ENCODE measurements at places on chromosomes 1 and 21.

- DNase-seq: no peak
Observed at GRCh38 chr1:236377832-236378535, 16.1 kb upstream of the EDARADD start.

- DNase-seq: no peak
Observed at GRCh38 chr1:29592731-29593130, 356.4 kb downstream of the PTPRU start.

DNA sequence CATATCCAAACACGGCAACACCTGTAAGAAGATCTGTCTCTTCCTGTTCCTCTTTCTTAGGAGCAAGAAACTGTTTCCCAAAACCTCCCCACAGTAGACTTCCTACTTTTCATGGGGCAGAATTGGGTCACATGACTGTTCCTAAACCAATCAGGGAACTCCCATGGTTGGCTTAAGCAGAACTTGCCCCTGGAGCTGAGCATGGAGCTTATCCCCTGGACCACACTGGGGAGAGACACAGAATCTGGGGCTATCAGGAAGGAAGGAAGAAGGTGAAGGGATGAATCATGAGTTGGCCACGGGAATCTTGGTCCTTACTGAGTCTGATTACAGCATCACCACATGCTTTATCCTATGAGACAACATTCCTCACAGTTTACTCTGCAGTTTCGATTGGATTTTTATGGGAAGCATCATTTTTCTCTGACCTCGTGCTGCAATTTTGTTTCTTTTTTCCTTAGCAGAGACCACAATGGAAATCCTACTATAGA lies 81.8 kb downstream of the CDC7 start:
- no peak for DNase-seq

GRCh38 chr1:3903141-3904005 lies 3.3 kb upstream of the C1orf174 start:
- no peak for DNase-seq

- DNase-seq: no peak
Observed at GRCh38 chr1:86926883-86927282, 12.4 kb downstream of the HS2ST1 start.

DNA sequence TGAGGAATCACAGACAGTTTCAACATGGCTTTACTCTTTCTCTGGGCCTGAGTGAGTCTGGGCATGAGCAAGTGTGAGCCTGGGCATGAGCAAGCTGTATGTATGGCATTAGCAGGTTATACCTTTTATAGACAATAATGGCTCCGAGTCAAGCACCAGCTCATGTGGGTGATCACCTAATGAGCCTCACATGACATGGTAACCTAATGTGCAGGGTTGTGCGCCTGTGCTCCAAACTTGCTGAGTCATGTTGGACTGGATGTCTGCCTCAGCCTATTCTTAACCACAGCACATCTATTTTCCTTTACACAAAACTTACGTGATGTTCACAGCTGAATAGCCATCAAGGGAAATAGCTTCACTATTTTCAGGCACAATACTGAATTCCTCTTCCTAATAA lies 236.2 kb upstream of the NRIP1 start:
- DNase-seq: no peak

- DNase-seq: no peak
Observed at GRCh38 chr1:1348420-1349255, 580 bp downstream of the DVL1 start.

- DNase-seq: no peak
Observed at GRCh38 chr1:201781437-201781836, 47.5 kb upstream of the IPO9 start.

DNA sequence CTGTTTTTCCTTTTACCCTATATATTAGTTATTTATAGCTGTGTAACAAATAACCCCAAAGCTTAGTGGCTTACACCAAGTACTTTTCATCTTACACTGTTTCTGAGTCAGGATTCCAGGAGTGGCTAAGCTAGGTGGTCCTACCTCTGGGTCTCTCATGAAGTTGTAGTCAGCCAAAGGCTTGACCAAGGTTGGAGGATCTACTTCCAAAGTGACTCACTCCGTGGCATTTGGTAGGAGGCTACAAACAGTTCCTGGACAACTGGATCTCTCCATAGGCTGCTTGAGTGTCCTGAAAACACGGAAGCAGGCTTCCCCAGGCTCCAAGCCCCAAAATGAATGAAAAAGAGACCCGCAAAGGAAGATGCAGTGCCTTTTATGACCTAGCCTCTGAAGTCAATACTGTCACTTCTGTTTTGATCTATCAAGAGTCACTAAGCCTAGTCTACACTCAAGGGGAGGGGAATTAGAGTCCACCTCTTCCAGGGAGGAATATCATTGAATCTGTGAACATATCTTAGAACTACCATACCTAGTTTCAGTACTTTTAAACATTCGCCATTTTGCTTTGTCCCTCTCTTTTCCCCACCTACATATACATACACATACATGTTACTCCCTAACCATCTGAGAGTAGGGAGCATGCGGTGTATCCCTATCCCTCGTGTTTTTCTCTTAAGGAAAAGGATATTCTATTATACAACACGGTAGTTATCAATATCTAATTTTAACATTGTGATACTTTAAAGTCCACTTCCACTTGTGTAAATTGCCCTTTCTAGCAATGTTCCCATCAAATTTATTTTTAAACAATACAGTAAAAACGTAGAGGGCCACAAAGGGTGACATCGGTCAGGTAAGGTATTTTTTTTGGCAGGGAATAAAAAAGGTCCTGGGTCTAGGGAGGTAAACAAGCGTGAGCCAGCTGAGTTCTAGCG lies 67.2 kb downstream of the SLC35A3 start:
- no peak for DNase-seq

DNA sequence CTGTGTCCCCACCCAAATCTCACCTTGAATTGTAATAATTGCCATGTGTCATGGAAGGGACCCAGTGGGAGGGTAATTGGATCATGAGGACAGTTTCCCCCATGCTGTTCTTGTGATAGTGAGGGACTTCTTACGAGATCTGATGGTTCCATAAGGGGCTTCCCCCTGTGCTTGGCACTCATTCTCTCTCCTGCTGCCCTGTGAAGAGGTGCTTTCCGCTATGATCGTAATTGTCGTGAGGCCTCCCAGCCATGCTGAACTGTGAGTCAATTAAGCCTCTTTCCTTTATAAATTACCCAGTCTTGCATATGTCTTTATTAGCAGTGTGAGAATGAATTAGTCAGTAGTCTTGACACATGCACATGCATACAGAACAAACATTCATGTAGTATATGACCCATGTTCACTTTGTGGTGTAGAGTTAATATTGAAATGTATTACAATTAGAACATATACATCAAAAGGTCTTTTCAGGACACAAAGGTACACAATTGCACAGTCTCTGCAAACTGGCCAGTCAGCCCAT lies 16.9 kb upstream of the IFI16 start:
- no peak for DNase-seq

- no peak for DNase-seq
Observed at GRCh38 chr1:60895701-60896100, 186.7 kb upstream of the NFIA start.

- DNase-seq: no peak
Observed at GRCh38 chr1:43893006-43893405, 40.6 kb upstream of the ARTN start.

GRCh38 chr1:220680085-220680687 lies 10.0 kb upstream of the C1orf115 start:
- DNase-seq: no peak

DNA sequence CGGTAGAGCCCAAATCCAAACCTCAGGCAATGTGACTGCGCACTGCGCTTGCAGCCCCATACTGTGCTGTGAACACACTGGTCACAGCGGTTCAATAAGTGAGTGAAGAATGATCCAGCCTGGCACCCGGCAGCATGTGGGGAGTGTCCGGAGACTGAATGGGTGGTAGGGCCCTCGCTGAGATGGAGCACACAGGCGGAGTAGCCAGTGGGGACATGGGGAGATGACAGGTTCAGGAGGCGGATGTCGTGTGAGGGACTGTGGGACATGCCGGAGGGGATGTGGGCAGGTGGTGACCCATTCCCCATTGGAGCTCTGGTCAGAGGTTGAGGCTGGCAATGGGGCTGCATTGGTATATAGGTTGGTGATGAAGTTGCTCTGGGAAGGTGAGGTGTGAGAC lies 5.6 kb downstream of the SRARP start:
- DNase-seq: no peak

DNA sequence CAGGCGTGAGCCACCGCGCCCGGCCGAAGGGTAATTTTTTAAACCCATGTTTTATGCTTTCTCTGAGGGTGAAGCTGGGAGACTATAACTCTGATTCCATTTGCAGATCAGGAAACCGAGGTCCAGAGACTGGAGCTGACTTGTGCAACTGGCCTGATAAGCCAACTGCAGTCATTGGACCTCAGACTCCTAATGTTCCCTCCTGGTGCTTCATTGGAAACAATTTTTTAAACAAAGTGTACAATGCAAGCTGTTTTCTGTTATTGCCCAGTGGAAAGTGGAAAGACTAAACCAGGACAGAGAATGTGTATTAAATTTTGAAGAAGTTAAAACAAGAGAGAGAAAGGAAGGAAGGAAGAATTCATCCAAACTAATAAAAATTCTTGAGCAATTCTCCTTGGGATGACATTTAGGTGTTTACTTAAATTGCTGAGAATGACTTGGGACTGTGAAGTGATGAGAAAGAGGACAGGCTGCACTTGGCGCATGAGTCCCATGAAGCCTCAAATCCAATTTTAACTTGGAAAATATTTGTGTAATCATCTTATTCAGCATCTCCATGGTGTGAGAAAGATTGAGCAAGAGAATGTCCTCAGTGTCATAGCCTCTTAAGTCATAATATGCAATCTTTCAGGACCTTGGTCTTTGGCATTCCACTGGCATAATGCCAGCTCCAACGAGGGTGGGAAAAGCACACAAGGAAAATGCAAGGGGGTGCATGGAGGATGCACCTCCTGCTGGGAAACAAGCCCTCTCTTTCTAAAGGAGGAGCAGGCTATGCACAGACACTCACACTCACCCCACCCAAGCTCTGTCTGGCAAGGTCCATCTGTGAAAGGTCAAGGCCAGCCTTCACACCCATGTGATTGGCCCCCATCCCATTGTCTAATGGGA lies 342.0 kb downstream of the SIPA1L2 start:
- no peak for DNase-seq

DNA sequence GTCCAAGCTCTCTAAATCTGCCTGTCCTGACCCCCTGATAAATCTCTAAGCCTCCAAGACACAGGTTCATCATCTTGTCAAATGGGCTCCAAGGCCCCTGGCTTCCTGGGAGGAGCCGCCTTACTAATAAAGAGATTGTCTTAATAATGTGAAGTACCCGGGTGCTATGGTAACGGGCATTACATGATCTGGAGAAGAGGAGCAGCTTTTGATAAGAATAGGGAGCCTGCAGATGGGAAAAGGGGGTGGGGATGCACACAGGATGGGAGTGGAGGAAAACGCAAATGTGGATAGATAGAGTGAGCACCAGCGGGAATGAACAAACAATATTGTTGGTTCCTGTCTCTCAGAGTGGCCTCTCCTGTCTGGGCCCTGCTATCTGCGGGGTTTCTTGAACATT lies 11.9 kb upstream of the RXRG start:
- no peak for DNase-seq

- peak; percentile 86 for DNase-seq
Observed at GRCh38 chr1:26363549-26364448, 8.8 kb downstream of the ZNF683 start.

DNA sequence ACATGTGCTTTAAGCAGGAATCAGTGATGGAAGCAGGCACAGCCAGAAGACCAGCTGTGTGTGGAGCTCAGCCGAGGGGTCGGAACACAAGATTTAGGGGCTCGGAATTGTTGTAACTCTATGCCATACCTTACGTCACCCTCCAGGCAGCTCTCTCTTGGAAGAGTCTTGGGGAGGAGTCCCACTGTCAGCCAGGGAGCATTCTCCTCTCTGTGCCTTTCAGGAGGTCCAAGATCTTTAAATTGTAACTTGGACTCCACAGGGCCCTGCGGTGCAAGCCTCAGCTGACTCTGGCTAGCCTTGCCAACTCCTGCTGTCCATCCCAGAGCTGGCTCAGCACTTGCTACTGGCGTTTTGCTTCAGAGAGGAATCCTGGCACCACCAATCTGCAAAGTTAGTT lies 26.4 kb upstream of the ROR1 start:
- no peak for DNase-seq

All from stimulated activated CD4-positive, alpha-beta T cell treated with anti-CD3 and anti-CD28 coated beads, Interleukin-4, amount 100 ng/mL, for 1 hour (primary cell).